ENCODE measurements at places on chromosomes 12 and 14.

GRCh38 chr12:10207136-10207535, 5.5 kb upstream of the GABARAPL1 start:
- no peak for DNase-seq

DNA sequence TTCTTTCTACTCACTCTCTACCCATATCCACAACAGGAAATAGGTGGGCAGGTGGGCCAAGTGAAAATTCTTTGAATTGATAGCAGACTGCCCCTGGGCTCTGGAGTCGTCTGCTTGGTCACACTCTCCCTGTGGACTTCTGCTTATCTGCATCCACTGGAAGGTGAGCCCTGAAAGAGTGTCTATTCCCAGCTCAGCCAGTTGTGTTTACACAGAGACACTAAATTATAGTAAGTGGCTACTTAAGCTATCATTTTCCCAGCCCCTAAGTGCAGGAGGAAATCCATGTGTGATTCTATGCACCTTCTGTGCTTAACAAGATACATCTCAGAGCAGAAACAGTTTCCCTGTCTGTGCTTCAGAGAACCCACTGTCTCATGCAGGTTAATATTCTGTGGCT, 338.4 kb downstream of the FUT8 start:
- DNase-seq = no peak

DNA sequence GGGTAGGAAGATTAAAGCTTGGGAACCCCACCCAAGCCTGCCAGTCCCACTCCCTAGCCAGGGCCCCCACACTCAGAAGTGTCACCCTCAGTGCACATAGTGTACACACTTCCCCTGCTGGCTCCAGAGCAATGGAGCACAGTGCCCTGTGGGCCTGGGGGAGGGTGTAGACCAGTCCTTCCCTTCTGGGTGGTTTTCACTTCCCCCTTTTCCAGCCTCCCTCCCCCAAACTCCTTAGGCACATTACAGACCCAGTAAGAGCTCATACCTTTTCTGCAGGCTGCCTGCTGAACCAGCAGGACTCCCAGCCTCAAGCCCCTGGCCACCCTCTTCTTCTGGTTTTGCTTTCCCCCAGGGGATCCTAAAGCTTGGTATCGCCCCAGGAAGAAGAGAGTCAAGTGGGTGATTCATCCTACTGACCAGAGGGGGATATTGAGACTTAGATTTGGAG, at the start of gene ZNF385A:
TSS of gene ZNF385A (minus strand) at position 143 of the 451 bp plus-strand sequence. CDS start 219 bp downstream, outside the sequence.
- DNase-seq = peak; percentile 49

DNA sequence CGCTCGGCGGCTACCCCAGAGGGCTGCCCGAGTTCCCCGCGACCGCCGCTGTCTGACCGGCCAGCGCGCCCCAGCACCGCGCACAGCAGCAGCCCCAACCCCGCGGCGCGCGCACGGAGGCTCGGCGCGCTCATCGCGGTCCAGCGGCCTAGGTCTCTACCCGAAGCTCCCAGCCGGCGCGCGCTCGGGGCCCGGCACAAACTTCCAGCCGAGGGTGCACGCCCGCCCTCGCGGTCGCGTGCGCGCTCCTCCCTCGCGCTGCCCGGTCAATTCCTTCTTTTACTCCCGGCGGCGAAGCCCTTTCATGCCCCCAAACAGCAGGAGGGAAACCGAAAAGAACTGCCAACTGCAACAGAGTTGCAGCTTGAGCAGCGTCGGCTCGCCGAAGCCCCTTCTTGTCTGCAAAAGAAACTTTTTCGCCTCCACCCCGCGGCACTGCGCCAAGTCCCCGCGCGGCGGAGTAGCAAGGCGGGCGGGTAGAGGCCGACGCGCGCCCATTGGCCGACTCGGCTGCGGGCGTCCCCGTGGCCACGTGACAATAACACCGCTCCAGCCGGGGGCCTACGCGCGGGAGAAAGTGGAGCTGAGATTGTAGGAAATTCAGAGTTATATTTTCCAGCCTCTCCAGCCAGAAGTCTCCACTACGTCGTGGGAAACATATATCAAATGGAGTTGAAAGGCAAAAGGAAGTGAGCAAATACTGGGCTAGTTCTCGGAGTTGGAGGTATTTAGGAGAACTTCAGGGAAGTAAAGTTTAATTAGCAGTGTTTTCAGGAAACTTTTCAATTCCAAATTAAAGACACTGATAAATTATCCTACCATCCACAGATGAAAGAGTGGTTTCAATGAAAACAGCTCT, at the start of gene LRIG3:
TSS of gene LRIG3 (minus strand) at position 403 of the 859 bp plus-strand sequence. CDS start at position 134, 269 bp downstream.
- no peak for DNase-seq

DNA sequence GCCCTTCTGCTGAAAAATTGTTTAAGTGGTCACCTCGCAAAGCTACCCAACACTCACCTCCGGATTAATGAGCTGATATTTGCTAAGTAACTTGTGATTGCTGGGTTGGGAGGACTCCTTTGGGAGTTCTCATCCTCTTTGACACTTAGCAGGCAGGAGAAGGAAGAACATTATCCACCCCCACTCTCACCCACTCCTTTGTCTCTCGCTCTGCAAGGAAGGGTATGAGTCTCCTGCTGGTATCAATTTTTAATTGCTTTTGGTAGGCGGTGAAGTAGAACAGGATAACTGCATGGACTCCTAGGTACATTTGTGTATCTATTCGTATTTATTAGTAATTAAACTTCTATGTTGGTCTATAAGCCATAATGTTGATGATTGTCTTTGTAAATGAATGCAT, 6.9 kb upstream of the ABHD12B start:
- no peak for DNase-seq

GRCh38 chr12:119615518-119616475, 22.2 kb downstream of the TMEM233 start:
- DNase-seq = no peak

DNA sequence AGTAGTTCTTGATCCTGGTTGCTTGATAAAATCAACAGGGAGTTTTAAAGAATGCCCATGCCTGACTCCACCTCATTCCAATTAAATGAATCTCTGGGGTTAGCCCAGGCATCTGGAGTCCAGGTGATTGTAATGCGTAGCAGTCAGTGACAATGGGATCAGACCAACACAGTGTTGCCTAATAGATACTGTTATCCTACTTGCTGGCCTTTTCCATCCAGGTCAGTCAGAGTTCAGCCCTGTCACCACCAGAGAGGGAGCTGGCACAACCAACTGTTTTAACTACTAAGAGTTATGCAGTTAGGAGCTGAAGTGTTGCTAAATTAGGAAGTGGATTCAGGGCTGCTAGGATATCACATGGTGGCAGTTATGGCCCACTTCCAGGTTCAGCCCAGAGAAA, 107.1 kb downstream of the GPR135 start:
- no peak for DNase-seq

GRCh38 chr12:124686370-124687173, 119.2 kb upstream of the NCOR2 start:
- DNase-seq = peak; percentile 22

GRCh38 chr12:31736472-31736871, 7.7 kb upstream of the AMN1 start:
- no peak for DNase-seq

DNA sequence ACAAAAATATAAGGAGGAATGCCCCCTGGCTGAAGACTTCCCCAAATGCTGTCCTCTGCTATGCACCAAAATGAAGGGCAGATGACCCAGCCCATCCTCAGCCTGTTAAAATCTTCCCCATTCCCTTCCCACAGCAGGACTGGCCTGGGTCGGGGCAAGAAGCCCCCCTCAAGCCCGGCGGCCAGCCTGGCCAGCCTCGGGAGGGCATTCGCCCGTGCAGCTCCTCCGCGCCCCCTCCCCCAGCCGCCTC, 413 bp downstream of the RARG start:
- no peak for DNase-seq

- no peak for DNase-seq
These were observed 274.5 kb downstream of the MED13L start for GRCh38 chr12:116002890-116003536.

GRCh38 chr12:68416826-68417225, 84.7 kb upstream of the MDM1 start:
- DNase-seq = no peak

- peak; percentile 56 for DNase-seq
These were observed 371 bp upstream of the REM2 start for GRCh38 chr14:22882529-22883172.

GRCh38 chr12:96503976-96504375, 14.6 kb downstream of the CFAP54 start:
- DNase-seq = no peak

- DNase-seq = no peak
These were observed 49.8 kb downstream of the NOC4L start for GRCh38 chr12:132194056-132194455.

DNA sequence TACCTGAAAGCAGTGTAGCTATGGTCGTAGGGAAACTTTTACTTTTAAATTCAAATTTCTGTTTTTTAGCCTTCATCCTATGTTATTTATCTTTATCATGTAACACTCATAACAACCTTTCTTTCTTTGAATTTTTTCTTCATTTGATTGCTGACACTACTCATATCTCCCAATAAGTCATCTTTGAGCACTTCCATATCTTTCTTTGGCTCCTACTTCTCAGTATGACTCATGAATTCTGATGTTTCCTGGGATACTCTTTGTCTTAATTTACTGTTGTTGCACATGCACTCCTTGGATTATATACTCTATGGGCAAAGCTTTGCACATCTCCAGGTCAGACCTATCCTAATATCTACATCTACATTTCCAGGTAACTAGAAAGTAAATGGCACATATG, 18.1 kb upstream of the IAPP start:
- DNase-seq = no peak

GRCh38 chr14:87386524-87386923, 606.5 kb downstream of the GALC start:
- no peak for DNase-seq

- DNase-seq = no peak
These were observed 1.2 kb downstream of the PIK3C2G start for GRCh38 chr12:18262514-18262913.

DNA sequence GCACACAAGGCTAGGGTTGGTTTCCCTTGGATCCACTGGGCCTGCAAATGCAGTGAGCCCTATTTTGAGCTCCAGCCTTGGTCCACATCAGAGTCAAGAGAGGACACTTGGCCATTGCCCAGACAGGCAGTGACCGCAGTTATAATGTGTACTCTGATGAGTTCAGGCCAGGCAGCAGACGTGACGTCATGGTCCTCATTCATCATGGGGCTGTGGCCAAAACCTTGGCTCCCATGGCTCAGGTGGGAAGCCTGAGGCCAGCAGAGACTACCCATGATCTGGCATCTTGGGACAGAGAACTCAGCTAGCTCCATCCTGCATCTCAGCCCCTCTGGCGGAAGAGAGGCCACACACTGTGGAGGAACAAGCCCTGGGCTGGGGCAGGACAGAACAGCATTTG, 16.4 kb downstream of the TMEM63C start:
- DNase-seq = no peak

- DNase-seq = peak; percentile 80
These were observed 3.6 kb downstream of the SCAF11 start for GRCh38 chr12:45986641-45987339.

GRCh38 chr12:28327722-28328121, 137.5 kb downstream of the CCDC91 start:
- no peak for DNase-seq

DNA sequence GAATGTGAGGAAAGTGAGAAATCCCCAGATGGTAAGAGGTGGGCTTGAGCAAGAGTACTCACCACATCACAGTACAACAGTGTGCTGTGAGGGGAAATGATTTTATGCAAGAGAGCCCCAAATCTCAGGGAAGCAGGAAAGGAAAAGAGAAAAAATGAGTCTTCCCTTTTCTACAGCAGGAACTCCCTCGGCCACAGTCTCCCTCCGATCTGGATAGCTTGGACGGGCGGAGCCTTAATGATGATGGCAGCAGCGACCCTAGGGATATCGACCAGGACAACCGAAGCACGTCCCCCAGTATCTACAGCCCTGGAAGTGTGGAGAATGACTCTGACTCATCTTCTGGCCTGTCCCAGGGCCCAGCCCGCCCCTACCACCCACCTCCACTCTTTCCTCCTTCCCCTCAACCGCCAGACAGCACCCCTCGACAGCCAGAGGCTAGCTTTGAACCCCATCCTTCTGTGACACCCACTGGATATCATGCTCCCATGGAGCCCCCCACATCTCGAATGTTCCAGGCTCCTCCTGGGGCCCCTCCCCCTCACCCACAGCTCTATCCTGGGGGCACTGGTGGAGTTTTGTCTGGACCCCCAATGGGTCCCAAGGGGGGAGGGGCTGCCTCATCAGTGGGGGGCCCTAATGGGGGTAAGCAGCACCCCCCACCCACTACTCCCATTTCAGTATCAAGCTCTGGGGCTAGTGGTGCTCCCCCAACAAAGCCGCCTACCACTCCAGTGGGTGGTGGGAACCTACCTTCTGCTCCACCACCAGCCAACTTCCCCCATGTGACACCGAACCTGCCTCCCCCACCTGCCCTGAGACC, 7.8 kb downstream of the ATN1 start:
- no peak for DNase-seq

Data from NAMALWA (cell line).